ENCODE measurements at places on chromosomes 1 and 21.

- no peaks in the 10 kb centered on the region for H3K36me3 ChIP-seq
- DNase-seq: peak; percentile 78
- peak overlapping the region; percentile 66 for H3K4me3 ChIP-seq
- H3K27ac ChIP-seq: peak overlapping the region; percentile 86
Observed at GRCh38 chr1:155226188-155226909, 17.9 kb downstream of the MTX1 start.

- H3K27ac ChIP-seq: no peak overlapping the region
- H3K4me1 ChIP-seq: no peaks in the 10 kb centered on the region
Observed at GRCh38 chr1:45437323-45437722, 53.6 kb downstream of the TESK2 start.

DNA sequence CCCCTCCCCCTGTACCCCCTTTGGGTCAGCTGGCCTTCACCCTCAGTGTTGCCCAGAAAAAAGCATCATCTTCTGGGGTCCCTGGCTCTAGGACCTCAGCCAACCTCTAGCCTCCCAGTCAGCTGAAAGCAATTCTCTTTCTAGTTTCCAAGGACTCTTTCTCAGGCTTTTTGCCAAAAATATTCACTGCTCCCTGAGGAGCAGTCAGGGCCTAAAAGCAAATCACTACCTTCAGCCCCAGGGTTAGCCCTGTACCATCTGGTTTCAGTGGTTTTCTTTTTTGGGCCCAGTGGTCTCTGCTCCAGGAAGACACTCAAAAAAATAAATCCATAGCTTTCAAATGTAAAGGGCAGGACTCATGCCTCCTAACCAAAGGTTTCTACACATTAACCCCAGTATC is 3.1 kb upstream of the LMOD1 start:
- H3K27me3 ChIP-seq: no peaks in the 10 kb centered on the region
- H3K4me3 ChIP-seq: no peak overlapping the region
- H3K36me3 ChIP-seq: no peaks in the 10 kb centered on the region
- H3K4me1 ChIP-seq: peaks cover 7% of the 10 kb centered on the region

- peaks cover 6% of the 10 kb centered on the region for H3K4me1 ChIP-seq
- H3K4me3 ChIP-seq: no peak overlapping the region
- no peak for DNase-seq
- H3K27me3 ChIP-seq: no peaks in the 10 kb centered on the region
- no peaks in the 10 kb centered on the region for H3K36me3 ChIP-seq
Observed at GRCh38 chr1:16208270-16208987, 4.0 kb downstream of the ARHGEF19 start.

- peak; percentile 51 for DNase-seq
- no peaks in the 10 kb centered on the region for H3K27me3 ChIP-seq
- no peak overlapping the region for H3K4me3 ChIP-seq
- peaks cover 11% of the 10 kb centered on the region for H3K4me1 ChIP-seq
- no peak overlapping the region for H3K27ac ChIP-seq
Observed at GRCh38 chr1:218361298-218362065, 16.3 kb downstream of the TGFB2 start.

DNA sequence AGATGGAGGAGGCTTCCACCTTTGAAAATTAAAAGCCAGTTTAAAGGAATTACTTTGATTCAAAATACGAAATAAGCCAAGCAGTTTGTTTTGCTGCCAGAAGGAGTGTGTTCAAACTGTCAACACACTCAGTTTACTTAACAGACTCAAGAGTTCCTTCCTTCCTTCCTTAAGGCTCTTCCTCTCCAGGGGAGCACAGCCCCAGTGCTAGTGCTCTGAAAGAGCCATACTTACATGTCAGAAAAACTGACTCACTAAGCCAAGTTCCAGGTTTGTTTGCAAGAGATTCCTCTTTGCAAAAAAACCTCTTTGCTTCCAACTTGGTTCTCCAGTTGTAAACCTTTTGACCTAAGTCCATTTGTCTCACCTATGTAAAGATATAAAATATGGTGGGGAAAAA is 14.3 kb downstream of the SETD4 start:
- DNase-seq: no peak
- no peak overlapping the region for H3K27ac ChIP-seq
- peaks cover 18% of the 10 kb centered on the region for H3K36me3 ChIP-seq
- no peak overlapping the region for H3K4me3 ChIP-seq
- no peaks in the 10 kb centered on the region for H3K27me3 ChIP-seq

GRCh38 chr1:223754681-223755431 is 42.5 kb downstream of the CAPN2 start:
- no peaks in the 10 kb centered on the region for H3K27me3 ChIP-seq
- H3K27ac ChIP-seq: no peak overlapping the region
- peaks cover 51% of the 10 kb centered on the region for H3K36me3 ChIP-seq
- H3K4me1 ChIP-seq: no peaks in the 10 kb centered on the region
- no peak overlapping the region for H3K4me3 ChIP-seq
- no peak for DNase-seq

DNA sequence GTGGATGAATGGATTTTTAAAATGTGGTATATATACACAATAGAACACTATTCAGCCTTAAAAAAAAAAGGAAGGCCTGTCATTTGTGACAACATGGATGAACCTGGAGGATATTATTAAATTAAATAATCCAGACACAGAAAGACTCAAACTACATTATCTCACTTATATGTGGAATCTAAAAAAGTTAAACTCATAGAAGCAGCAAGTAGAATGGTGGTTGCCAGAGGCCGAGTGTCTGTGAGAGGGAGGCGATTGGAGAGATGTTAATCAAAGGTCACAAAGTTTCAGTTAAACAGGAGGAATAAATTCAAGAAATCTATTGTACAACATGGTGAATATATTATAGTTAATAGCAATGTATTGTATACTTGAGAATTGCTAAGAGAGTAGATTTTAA is 39.7 kb downstream of the ZC3H11B start:
- no peak overlapping the region for H3K27ac ChIP-seq
- H3K4me1 ChIP-seq: no peaks in the 10 kb centered on the region
- H3K36me3 ChIP-seq: no peaks in the 10 kb centered on the region
- no peak for DNase-seq

GRCh38 chr1:70210820-70211219 is 5.4 kb upstream of the LRRC40 start:
- peaks cover 3% of the 10 kb centered on the region for H3K4me1 ChIP-seq
- DNase-seq: no peak
- H3K27me3 ChIP-seq: no peaks in the 10 kb centered on the region
- no peak overlapping the region for H3K27ac ChIP-seq

- DNase-seq: no peak
- H3K27me3 ChIP-seq: no peaks in the 10 kb centered on the region
- no peak overlapping the region for H3K4me3 ChIP-seq
- no peaks in the 10 kb centered on the region for H3K4me1 ChIP-seq
Observed at GRCh38 chr1:168146626-168147025, 9.9 kb upstream of the GPR161 start.

DNA sequence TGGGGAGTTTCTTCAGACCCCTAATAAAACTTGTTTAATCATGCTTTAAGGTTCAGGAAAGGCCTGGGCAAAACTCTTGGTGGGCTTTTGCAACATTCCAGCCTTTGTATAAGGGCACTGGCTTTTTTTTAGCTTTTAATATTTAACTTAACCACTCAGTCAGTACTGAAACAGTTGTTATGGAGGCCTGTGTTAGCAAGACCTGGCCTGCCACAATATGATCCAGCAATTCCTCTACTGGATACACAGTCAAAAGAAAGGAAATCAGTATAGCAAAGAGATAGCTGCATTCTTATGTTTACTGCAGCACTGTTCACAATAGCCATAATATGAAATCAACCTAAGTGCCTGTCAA is 75.1 kb upstream of the COG2 start:
- DNase-seq: no peak
- H3K4me1 ChIP-seq: no peaks in the 10 kb centered on the region
- H3K27me3 ChIP-seq: no peaks in the 10 kb centered on the region
- H3K36me3 ChIP-seq: no peaks in the 10 kb centered on the region
- no peak overlapping the region for H3K27ac ChIP-seq
- H3K4me3 ChIP-seq: no peak overlapping the region

DNA sequence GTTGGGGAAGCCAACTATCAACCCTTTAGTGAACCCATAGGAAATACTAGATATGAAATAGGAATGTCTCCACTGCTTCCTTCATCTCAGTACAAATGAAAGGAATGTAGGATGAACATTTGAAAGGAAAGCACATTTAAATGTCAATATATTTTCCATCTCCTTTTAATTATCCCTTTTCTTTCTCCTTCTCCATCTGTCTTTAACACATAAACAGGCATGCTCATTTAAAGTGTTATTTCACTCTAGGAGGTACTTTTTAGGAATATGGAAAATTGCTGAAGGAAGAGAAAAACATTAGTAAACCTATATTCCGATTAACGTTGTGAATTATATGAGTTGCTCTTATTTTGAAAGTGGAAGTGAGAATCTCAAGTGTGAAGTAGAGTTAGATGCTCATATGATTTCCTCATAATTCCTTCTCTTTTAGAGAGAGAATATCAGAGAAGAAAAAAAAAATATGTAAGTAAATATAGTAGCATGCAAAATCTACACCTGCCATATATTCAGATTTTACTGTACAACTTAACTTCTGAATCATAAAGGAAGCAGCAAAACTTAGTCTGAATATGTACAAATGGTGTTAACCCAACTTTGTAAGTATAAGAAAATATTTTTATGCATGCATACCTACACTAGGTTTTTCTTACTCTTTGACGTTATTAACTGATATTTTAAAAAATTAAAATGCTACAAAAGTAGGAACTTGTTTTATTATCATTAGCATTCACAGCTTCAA is 406.9 kb upstream of the B3GALT2 start:
- no peaks in the 10 kb centered on the region for H3K4me1 ChIP-seq
- no peak overlapping the region for H3K27ac ChIP-seq
- no peak for DNase-seq
- H3K4me3 ChIP-seq: no peak overlapping the region

GRCh38 chr1:229114315-229114714 is 156.6 kb upstream of the RAB4A start:
- H3K27ac ChIP-seq: no peak overlapping the region
- no peaks in the 10 kb centered on the region for H3K36me3 ChIP-seq
- DNase-seq: peak; percentile 13

GRCh38 chr1:28200234-28200873 is 23.9 kb upstream of the PTAFR start:
- H3K4me3 ChIP-seq: no peak overlapping the region
- no peaks in the 10 kb centered on the region for H3K27me3 ChIP-seq
- peaks cover 12% of the 10 kb centered on the region for H3K36me3 ChIP-seq
- no peak for DNase-seq
- H3K4me1 ChIP-seq: no peaks in the 10 kb centered on the region
- H3K27ac ChIP-seq: no peak overlapping the region

- DNase-seq: no peak
- no peak overlapping the region for H3K27ac ChIP-seq
- no peaks in the 10 kb centered on the region for H3K4me1 ChIP-seq
- H3K36me3 ChIP-seq: no peaks in the 10 kb centered on the region
Observed at GRCh38 chr1:106995970-106996369, 60.5 kb upstream of the PRMT6 start.

DNA sequence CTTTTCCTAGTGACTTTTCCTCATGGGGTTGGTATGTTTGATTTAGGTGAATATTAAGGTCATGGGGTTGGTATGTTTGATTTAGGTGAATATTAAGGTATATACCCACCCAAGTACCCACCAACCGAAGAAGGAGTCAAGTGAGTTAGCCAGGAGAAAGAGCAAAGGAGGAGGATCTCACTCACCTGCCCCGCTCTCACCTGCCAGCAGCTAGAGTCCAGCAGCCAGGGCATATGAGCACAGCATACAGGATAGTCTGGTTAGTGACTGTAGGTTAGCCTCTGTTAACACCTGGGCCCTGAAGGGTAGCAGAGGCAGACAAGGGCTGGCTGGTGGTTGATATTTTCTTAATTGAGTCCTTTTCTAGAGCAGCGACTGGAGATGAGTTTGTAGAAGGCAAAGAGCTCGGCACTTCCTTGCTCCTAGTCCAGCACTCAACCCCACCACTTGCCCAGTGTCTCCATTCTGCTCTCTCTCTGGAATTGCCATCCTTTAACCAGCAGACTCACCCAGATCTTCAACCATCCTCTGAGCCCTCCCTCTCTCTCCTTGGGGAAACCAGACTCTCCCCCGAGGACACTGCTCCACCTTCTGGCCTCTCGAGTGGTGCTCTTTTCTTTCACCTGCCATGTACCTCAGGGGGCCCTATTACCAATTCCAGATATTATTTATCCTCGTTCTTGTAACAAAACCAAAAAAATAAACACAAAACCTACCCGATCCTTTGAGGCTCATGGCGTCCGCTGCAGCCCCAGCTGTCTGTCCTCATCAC is 16.3 kb upstream of the DESI2 start:
- DNase-seq: no peak
- H3K36me3 ChIP-seq: no peaks in the 10 kb centered on the region
- H3K4me1 ChIP-seq: no peaks in the 10 kb centered on the region
- no peak overlapping the region for H3K27ac ChIP-seq
- no peak overlapping the region for H3K4me3 ChIP-seq
- peaks cover 5% of the 10 kb centered on the region for H3K27me3 ChIP-seq

DNA sequence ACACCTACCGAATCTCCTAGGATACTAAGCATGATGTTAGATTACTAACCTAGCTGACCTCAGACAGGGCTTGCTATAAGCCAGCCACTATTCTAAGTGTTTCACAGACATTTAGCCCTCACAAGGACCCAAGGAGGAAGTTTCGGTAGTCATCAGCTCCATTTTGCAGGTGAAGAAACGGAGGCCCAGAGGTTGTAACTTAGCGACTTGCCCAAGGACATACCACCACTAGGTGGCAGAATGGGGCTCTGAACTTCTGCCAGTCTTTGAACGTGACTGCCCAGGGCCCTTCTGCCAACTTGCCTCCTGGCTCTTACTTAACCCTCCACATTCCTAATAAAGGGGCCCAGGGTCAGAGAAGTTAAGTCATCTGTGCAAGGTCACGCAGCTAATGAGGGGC is 283.5 kb downstream of the C1orf94 start:
- H3K36me3 ChIP-seq: no peaks in the 10 kb centered on the region
- H3K27ac ChIP-seq: no peak overlapping the region
- DNase-seq: no peak
- H3K4me1 ChIP-seq: no peaks in the 10 kb centered on the region
- H3K4me3 ChIP-seq: no peak overlapping the region

GRCh38 chr21:31128234-31128633 is 90.0 kb upstream of the KRTAP19-8 start:
- DNase-seq: no peak
- no peaks in the 10 kb centered on the region for H3K27me3 ChIP-seq
- no peaks in the 10 kb centered on the region for H3K36me3 ChIP-seq
- H3K4me3 ChIP-seq: no peak overlapping the region
- H3K4me1 ChIP-seq: no peaks in the 10 kb centered on the region
- H3K27ac ChIP-seq: no peak overlapping the region

GRCh38 chr1:151343587-151343986 is 3.5 kb downstream of the RFX5 start:
- no peak for DNase-seq
- H3K36me3 ChIP-seq: peaks cover 12% of the 10 kb centered on the region
- no peaks in the 10 kb centered on the region for H3K27me3 ChIP-seq
- no peak overlapping the region for H3K27ac ChIP-seq
- peaks cover 8% of the 10 kb centered on the region for H3K4me1 ChIP-seq

- peak overlapping the region; percentile 97 for H3K4me3 ChIP-seq
- no peaks in the 10 kb centered on the region for H3K36me3 ChIP-seq
- no peaks in the 10 kb centered on the region for H3K27me3 ChIP-seq
- H3K4me1 ChIP-seq: peaks cover 12% of the 10 kb centered on the region
- DNase-seq: peak; percentile 12
- no peak overlapping the region for H3K27ac ChIP-seq
Observed at GRCh38 chr1:149848340-149849110, 50.8 kb upstream of the BOLA1 start.

All from fibroblast of lung (primary cell).